GF-D8 (cell line): ENCODE measurements at places on chromosomes 12 and 14.
A peak's percentile ranks its signal among the peaks of the same experiment; 100 is the strongest.

- DNase-seq = no peak
These were observed 21.1 kb upstream of the TAS2R14 start for GRCh38 chr12:10960211-10960610.

- no peak for DNase-seq
These were observed 9.7 kb downstream of the CKAP4 start for GRCh38 chr12:106238146-106238545.

GRCh38 chr12:1864456-1864855 is 44.1 kb downstream of the LRTM2 start:
- DNase-seq = no peak

- no peak for DNase-seq
These were observed 35.2 kb upstream of the PTGR2 start for GRCh38 chr14:73816393-73816816.

- DNase-seq = no peak
These were observed 222.2 kb downstream of the ERC1 start for GRCh38 chr12:1213205-1213604.

GRCh38 chr12:12533238-12533829 is 29.3 kb downstream of the DUSP16 start:
- no peak for DNase-seq

- no peak for DNase-seq
These were observed 3.1 kb downstream of the SMOC1 start for GRCh38 chr14:69882116-69882864.

DNA sequence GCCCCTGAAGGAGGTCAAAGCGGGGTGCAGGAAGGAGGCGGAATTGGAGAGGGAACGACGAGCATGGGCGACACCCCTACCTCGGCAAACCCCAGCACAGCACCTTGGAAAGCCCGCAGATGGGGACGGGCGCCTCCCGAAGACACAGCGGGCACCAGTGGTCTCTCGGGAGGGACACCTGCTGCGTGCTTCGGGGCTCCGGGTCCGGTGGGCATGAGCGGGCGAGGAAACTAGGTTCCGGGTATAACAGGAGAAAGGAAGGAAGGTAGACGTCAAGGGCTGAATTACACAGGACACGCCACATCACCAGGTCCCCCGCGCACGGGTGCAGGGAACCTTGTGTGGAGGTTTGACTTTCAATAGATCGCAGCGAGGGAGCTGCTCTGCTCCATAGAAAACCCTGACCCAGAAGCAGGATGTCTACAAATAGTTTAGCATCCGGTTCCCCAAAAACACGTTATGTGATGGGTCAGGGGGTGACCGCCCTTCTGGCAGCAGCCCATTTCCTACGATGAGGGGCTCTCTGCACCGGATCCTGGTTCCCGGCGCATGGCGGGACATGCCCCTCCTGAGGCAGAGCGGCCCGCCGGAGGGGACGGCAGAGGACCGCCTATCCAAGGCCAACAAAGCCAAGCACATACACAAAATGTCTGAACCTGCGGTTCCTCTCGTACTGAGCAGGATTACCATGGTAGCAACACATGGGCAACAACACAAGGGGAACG is 196.9 kb downstream of the ALG10 start:
- DNase-seq = no peak

DNA sequence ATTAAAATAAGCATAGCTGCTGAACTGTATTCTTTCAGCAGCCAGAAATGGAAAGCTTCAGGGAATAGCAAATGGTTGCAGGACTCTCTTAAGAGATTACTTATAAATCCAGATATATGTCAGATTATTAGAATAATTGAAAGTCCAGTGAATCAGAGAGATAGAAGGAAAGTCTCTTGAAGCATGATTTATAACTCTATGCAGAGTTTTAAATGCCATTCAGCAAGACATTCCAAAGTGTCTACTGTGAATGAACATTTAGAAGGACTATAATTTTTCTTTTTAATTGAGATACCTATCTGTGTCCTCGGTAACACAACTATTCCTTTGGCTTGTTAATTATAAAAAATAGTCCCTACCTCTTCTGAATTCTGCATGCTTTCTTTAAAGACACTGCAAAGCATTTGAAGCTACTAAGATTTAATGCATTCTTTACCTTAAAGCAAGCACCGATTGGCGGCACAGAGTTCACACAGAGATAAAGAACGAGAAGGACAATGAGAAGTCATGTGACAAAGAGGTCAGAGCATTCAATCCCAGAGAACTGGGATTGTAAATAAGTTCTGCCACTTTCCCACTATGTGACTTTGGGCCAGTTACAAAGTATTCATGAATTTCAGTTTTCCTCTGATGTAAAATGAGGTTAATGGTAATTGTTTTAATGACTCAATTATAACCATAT is 371.0 kb upstream of the ATP2B1 start:
- DNase-seq = no peak

DNA sequence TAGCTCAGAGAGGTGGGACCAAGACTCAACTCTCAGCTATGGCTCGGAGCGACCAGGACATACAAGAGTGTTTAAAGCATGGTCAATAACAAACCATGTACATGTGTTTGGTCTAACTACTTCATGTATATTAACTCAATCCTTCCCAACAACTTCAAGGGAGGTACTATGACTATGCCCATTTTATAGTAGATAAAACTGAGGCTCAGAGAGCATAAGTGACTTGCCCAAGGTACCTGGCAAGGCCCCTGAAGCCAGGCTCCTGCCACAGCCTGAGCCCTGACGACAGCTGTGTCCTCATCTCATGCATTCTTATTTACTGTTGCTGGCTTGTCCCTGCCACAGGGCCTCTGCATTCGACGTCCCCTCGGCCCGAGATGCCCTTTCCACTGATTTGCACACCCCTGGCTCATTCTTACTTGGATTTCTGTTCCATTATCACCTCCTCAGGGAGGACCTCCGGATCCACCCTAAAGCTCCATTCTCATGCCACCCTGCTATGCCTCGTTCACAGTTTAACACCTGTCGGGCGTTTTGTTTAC is 2.6 kb downstream of the TESC start:
- no peak for DNase-seq

DNA sequence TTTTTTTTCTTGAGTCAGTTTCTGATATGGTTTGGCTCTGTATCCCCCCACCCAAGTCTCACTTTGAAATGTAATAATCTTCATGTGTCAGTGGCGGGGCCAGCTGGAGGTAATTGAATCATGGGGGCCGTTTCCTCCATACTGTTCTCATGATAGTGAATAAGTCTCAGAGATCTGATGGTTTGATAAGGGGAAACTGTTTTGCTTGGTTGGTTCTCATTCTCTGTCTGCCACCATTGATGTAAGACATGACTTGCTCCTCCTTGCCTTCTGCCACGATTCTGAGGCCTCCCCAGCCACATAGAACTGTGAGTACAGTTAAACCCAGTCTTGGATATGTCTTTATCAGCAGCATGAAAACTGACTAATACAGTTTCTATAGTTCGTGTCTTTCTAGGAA is 42.9 kb downstream of the WNK1 start:
- DNase-seq = peak; percentile 59

GRCh38 chr14:67541448-67542387 is 8.6 kb downstream of the PLEKHH1 start:
- DNase-seq = no peak

- DNase-seq = no peak
These were observed 117.6 kb downstream of the TRMT5 start for GRCh38 chr14:60863249-60863648.

DNA sequence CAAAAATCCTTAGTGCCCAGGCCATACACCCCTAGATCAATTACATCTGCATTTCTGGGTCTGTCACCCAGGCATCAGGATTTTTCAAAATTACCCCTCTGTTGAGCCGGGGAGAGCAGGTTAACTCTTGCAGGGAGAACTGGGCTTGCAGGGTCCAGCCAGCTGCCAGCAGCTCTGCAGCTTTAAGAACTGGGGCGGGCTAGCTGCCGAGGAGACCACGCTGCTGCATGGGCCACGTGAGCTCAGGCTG is at the start of gene DGLUCY:
TSS of gene DGLUCY (plus strand) at position 245 of the 250 bp plus-strand sequence. CDS start 46,222 bp downstream, outside the sequence.
- no peak for DNase-seq

DNA sequence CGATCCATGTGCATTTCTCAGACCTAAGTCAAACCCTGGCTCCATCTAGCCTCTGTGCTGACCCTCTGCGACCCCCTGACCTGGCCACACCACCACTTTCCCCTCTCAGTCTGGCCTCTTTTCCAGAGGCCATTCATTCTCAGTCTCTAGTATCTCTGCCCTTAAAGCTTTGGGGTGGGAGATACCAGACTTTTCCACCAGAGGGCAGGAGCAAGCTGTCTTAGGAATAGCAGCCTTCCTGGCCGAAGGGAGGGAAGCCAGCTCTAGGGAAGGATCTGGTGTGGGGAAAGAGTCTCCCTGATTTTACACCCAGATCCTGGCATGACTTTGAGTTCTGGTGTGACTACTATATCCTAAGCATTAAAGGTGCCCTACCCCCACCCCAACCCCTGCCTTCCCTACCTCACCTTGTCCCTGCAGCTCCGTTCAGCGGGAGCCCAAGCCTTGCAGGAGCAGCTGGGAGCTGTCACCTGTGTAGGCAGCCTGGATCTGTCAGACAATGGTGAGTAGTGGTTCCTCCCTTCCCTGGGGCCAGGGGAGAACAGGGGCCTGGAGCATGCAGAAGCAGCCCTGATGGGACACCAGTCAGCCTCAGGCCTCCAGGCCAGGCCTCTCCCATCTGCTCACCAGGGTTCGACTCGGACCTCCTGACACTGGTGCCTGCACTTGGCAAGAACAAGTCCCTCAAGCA is 6.6 kb downstream of the CARMIL3 start:
- DNase-seq = peak; percentile 9

- no peak for DNase-seq
These were observed 24.2 kb downstream of the ZNF664 start for GRCh38 chr12:123997033-123997822.

- no peak for DNase-seq
These were observed 124.3 kb downstream of the FBXL14 start for GRCh38 chr12:1470051-1470450.

- no peak for DNase-seq
These were observed 137.6 kb downstream of the KTN1 start for GRCh38 chr14:55717621-55718020.

GRCh38 chr12:712172-712863 is 40.1 kb upstream of the WNK1 start:
- DNase-seq = no peak

GRCh38 chr12:69070319-69071090 is 137.5 kb upstream of the CPM start:
- no peak for DNase-seq
